ENCODE measurements at places on chromosomes 2 and 18. TPM values are rescaled to one million over a fixed set of nuclear protein-coding genes. Genes with fewer than 3 reads are reported as not detected.

Gene SNORC
- 0.39 TPM for total RNA-seq

Gene ELOA2
- total RNA-seq = not detected

Gene HOXD13
- total RNA-seq = not detected

Gene RGPD3
- total RNA-seq = 0.05 TPM

Gene NT5DC4
- total RNA-seq = not detected

Gene VIT
- not detected for total RNA-seq

Gene TNFAIP6
- total RNA-seq = 0.82 TPM

Gene SAG
- not detected for total RNA-seq

- no peak for DNase-seq
Measured at GRCh38 chr18:3645384-3646156, 195.6 kb downstream of the TGIF1 start.

- no peak for DNase-seq
Measured at GRCh38 chr2:149314687-149315086, 15.7 kb upstream of the LYPD6 start.

GRCh38 chr18:62288665-62289008, 36.5 kb upstream of the TNFRSF11A start:
- no peak for DNase-seq

DNA sequence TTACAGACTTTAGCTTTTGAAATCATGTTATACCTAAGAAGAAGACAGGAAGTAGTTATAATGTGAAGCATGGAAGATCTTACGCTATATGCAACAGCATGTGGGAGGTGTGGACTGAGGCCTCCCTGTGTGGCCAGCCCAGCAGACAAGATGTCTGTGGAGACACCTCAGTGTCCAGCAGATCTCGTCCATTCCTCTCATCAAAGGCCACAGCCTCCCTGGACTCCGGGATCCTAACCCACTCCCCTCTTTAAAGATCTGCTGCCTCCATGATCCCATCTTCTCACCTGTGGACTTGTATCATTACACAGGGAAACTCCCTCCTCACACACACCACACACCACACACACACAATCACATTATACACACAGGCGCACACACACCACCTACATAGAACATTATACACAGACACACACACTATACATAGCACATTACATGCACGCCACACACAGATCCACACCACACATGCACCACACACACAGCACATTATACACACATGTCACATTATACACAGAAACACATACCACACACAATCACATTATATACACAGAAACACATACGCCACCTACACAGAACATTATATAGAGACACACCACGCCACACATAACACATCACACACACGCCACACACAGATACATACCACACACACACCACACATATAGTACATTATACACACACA, 89.5 kb downstream of the PXDN start:
- DNase-seq = no peak

- DNase-seq = no peak
Measured at GRCh38 chr2:48483506-48483905, 46.4 kb upstream of the STON1 start.

- no peak for DNase-seq
Measured at GRCh38 chr2:22420076-22420475, 964.9 kb upstream of the KLHL29 start.

GRCh38 chr2:100262046-100262445, 60.3 kb downstream of the LONRF2 start:
- no peak for DNase-seq

DNA sequence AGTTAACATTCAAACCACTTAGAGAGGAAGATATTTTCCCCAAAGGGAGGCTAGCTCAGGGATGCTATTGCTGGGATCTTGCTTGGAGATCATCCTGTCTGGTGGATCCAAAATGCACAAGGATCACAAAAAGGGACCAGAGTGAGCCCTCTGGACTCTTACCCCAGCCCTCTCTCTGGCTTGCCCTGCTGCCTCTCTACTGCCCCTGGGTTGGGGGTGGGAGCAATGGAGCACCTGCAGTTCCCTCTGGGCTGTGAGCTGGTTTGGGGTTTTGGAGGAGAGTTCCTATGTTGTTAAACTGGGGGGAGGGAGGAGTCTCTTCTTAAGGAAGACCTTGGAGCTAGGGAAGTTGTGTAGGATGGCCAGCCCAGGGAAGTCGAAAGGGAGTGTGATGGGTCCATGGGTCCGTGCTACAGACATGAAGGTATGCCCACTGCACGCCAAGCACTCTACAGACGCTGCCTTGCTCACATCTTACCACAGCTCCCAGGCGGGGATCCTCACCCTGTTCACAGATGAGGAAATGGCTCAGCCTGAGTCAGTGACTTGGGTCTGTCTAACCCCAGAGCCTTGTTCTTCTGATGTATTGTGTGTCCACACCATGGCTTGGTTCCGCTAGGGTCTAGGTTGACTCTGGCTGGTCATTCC, 3.8 kb downstream of the LBH start:
- no peak for DNase-seq

GRCh38 chr18:63132819-63133200, 186.8 kb downstream of the BCL2 start:
- no peak for DNase-seq

- DNase-seq = no peak
Measured at GRCh38 chr2:178219247-178219646, 24.9 kb downstream of the OSBPL6 start.

DNA sequence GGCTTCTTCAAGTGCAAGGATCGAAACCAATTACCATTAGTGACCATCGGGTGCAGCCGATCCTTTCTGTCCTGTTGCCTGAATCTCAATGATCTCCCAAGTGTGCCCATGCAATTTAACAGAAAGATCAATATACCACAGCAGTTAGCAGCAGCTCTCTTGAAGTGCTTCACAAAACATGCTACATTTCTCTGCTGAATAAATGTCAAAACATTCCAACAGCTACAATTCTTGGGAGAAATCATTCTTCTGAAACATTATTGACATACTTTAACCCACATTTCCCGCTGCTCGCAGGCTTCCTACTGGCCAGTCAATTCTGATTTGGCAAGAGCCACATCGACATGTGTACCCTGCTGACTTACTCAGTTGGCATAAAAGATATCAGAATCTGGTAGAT, 907.7 kb downstream of the TMEM182 start:
- no peak for DNase-seq

GRCh38 chr18:62715436-62715758, at the start of gene PHLPP1:
PHLPP1 (plus strand) TSS chr18:62715541; CDS start chr18:62715684, 143 bp downstream.
- DNase-seq = no peak

GRCh38 chr2:231467613-231468530, 3.6 kb upstream of the NCL start:
- no peak for DNase-seq

- DNase-seq = no peak
Measured at GRCh38 chr2:239017491-239018098, 169.7 kb downstream of the TWIST2 start.

DNA sequence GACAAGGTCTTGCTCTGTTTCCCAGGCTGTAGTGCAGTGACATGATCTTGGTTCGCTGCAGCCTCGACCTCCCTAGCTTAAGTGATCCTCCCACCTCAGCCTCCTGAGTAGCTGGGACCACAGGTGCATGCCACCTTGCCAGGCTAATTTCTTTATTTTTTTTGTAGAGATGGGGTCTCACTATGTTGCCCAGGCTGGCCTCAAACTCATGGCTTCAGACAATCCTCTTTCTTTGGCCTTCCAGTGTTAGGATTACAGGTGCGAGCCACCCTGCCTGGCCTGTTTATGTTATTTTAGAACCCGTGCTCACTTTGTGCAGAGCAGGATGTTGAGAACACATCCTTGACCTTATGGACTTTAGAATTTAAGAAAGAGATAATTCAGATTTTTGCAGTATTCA, 17.4 kb downstream of the FAM117B start:
- no peak for DNase-seq

- DNase-seq = peak; percentile 27
Measured at GRCh38 chr2:105455488-105456003, 56.7 kb upstream of the FHL2 start.

- no peak for DNase-seq
Measured at GRCh38 chr2:47640356-47640755, 142.6 kb upstream of the MSH6 start.

DNA sequence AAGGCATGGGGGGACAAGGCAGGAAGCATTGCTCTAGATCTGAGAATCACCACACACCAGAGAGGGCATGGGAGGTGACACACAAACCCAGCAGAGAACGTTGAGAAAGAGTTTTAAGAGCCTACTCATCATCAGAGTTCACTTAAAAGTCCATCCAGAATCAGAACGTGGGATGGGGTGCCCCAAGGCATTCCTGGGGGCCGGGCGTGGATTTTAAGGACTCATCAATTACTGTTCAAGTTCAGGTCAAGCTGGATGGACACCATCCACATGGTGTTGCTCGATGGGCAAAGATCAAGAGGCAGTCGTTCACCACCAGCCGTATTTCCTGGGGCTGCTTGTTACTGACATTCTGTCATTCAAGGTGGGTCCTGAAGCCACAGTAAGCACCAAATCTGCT, 34.9 kb downstream of the BCL11A start:
- DNase-seq = no peak

- peak; percentile 45 for DNase-seq
Measured at GRCh38 chr2:18178736-18179349, 300.4 kb downstream of the KCNS3 start.

DNA sequence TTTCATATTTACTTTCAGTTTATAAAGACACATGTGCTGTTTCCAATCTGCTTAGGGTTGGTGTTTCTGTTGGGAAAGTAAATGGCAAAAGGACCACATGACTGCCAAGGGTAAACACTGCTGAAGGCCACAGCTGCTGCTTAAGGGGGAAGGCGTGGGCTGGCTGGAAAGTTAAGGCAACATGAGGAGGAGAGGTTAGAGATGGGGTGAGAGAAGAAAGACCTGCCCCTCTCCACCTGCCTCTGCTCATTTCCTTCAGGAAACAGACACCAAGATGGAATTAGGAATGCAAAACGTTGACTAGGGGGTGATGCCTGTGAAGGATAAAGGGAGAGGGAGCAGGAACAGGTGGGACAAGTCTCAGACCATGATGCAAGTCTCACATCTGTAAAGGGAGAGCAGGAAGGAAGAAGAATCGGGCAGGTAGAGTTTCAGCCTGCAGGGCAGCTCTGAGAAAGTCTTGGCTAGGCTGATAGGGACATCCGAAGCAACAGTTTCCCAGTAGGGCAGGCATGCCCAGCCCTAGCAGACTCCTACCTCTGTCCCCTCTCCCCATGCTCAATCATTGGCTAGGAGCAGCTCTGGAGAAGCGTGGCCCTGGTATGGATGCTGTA, 86.0 kb downstream of the CDC42EP3 start:
- no peak for DNase-seq

DNA sequence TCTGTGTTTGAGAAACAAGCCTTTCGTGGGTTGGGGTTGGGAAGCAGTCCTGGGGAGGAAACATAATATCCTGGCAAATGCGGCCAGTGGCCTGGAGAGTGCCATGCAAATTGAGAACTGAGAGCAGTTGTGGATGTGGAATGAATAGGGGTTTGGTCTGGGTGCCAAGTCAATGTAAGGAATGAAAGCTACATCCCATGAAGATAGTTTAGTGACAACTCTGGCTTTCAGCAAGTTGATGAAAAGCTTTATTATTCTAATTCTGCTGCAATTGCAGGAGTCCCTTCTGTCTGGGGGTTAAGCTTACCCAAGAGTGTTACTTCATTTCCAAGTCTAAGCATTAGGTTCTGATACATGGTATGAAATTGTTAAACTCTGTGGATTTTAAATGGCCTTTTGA, 771.6 kb downstream of the DPP10 start:
- DNase-seq = no peak

DNA sequence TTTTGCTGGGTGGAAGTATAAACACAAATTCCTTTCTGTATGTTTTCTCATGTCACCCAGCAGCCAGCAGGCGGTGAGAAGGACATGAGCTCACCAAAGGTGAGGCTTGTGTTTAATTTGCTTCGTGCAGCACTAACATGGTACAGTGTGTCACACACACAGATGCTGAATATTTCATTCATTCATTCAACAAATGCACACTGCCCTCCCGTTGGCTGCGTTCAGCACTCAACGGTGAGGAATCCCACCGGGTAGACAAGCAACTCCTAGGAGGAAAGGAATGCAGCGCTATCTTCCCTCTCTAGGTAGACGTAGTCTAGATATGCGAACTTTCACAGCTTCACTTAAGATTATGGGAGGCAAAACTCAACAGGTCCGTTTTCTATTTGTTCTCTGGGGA, 85.1 kb downstream of the LONRF2 start:
- DNase-seq = no peak

- DNase-seq = no peak
Measured at GRCh38 chr2:234793212-234793785, 158.5 kb upstream of the SH3BP4 start.

- no peak for DNase-seq
Measured at GRCh38 chr2:102449370-102449974, 23.6 kb upstream of the SLC9A4 start.

DNA sequence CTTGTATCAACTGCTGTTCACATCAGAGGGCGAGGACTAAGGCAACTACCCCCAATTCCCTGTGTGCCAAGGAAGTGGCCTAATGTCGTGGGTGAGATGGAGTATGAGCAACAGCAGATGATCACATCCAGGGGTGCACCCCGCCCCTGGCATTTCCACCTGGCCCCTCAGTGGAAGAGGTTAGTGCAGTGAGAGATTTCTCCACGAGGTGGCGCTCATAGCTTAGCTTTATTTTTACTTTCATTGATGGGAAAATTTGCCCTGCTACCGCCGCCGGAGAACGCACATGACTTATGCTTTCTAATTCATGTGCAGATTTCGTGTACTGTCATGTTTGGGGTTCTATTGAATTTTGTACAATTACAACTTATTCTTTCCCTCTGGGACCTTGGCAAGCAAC, 470.6 kb upstream of the MEX3C start:
- DNase-seq = no peak

Data from glomerular endothelial cell (primary cell).